Substantia nigra (tissue), 51 donors: ENCODE measurements at places on chromosomes 7 and 10.
A peak's percentile ranks its signal among the peaks of the same experiment; 100 is the strongest.

GRCh38 chr7:127226685-127227374 is 25.9 kb downstream of the GRM8 start:
- DNase-seq = no peak

DNA sequence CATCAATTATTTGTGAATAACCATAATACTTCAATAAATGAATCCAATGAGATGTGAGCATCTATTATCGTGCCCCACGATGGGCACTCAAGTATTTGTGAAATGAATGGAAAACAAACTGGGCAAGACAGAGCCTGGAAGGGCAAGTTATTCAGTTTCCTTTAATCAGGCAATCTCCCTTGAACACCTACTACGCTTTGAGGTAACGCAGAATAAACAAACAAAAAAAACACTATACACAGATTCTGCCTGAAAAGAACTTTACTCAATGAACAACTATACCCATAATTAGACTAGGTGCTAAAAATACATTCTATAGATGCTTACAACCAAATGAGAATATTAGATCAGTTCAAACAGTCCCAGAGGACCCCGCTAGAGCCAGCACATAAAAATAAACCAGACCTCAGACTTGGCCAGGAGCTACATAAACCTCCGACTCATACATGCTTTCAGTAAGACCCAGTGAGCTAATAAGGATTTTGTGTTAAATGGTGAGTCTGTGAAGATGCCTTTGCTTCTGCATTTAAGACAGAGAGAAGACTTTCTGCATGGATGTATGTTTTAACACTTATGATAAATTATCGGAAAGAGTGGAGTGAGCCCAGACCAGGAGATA is 121.3 kb downstream of the MPP7 start:
- DNase-seq = no peak

DNA sequence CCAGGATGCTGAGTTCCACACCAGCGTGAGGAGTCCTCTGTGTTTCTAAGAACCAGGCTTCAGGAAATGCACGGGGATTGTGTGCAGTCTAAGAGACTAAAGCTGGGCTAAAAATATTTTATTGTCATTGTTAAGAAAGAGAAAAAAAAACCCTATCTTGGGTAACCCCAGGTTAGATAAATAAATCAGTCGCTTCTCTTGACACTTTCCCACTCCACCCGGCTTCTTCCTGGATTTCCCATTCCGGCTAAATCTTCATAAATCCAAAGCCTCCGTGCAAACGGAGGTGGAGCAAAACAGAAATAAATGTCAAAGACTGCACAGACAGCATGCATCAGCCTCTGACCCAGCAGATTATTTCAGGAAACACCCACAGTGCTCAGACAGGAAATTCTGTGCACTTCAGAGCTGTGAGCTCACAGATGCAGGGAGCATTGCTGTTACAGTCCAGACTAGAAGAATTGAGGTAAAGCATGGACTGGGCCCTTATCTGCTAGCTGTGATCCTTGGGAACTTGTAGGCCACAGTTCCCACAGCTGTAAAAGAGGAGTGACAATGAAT is 44.8 kb upstream of the GRID1 start:
- DNase-seq = peak; percentile 7

DNA sequence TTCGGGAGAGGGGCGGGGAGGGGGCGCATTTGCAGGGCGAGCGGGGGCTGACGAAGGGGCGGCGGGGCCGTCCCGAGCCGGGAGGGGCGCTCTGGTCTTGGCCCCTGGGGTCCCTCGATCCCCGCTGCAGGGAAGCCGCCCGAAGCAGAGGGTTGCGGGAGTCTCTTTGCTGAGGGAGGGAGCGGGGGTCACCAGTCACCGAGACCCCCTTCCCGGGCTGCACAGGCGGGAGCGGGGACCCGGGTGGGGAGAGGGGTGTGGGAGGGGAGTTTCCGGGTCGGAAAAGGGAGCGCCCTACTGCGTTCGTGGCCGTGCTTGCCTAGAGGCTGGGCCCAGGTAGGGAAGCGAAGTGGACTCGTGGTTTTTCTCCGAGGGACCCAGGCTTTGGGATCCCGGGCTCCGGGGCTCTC is 422 bp downstream of the AP1S1 start:
- no peak for DNase-seq

- no peak for DNase-seq
Measured at GRCh38 chr10:17335065-17335464, 107.0 kb downstream of the VIM start.

- no peak for DNase-seq
Measured at GRCh38 chr10:13491747-13492360, 37.0 kb downstream of the BEND7 start.

DNA sequence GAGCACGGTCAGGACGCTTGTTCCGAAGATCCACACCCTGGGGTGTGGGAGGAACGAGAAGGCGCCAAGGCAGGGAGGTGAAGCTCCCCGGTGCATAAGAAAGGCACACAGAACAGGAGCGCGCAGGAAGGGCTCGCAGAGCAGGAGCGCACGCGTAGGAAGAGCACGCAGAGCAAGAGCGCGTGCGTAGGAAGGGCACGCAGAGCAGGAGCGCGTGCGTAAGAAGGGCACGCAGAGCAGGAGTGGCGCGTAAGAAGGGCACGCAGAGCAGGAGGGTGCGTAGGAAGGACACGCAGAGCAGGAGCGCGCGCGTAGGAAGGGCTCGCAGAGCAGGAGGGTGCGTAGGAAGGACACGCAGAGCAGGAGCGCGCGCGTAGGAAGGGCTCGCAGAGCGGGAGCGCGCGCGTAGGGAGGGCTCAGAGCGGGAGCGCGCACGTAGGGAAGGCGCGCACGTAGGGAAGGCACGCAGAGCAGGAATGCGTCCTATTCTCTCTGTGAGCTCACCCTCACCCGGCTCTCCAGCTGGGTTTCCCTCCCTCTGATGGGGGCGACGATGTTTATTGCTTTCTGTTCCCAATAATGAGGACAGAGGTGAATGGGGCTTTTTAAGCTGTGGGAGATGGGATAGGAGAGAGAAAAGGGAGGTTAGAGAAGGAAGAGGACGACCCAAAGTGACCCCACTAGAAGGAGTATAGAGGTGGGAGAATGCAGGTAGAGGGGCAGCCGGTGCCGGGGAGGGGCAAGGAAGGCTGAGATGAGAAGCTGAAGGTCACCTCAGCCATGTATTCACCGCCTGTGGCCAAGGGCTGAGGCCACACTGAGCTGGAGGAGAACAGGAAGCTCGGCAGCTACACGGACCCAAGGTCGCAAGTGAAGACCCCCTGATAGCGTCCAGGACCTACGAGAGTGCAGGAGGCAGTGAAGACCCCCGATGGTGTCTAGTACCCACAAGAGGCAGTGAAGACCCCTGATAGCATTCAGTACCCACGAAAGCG is 423.2 kb downstream of the PTPRN2 start:
- DNase-seq = no peak

- no peak for DNase-seq
Measured at GRCh38 chr10:99382176-99382575, 48.2 kb downstream of the GOT1 start.

DNA sequence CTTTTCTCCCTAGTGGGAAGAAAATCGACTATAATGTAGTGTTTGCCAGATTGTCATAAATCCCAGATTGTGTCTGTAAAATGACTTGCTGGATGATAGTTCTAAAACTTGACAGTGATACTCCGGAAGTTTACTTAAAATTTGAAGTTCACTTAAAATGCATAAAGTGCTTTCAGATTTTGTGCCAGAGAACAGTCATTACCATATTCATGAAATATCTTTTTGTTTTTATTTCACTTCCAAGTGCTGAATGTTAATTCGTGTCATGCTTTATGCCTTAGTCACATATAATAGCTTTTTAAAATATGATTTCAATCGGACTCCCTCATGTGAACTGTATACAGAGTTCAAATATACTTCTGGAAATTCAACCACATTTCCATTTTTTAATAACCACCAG is 30.4 kb downstream of the PRPF18 start:
- DNase-seq = no peak

- no peak for DNase-seq
Measured at GRCh38 chr10:30970760-30971460, 60.8 kb downstream of the ZNF438 start.

DNA sequence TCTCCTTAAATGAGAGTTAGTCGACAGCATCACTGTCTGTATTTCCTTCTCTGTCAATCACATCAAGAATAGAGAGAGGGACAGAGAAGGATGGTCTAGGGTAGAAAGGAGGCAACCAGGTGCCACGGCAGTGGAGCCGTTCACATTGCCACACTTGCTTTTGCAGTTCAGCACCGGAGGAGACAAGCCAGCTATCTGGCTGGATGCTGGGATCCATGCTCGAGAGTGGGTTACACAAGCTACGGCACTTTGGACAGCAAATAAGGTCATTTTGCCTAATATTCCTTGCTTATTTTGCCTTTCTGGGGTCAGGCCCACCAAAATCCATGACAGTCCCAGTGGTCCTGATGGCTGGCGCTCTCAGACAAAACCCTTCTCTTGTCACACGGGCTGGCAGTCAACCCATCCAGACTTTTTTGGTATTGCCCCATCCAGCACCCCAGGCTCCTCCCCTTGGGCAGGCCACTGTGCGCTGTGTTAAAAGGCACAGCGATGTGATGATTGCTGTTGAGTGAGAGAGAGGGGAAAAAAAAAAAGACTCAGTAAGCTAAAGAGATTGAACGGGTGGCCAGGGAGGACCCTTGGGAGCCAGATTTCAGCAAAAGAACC is 8.4 kb downstream of the CPA2 start:
- no peak for DNase-seq

DNA sequence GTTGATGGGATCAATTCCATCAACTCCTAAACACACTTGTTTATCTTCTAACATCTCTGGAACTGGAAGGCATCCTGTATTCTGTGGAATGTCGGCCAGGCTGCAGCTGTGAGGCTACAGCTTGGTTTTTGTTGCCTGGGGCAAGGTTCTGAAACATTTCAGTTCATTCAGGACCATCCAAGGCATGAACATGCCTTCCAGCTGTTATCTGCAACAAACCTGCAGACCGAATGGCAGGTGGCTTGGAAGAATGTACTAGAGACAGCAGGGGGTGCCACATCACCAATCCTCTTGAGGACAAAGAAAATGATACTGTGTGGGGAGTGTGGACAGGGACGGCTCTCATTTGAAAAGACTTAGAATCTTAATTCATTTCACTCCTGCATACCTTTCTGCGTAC is 12.4 kb downstream of the PAPOLB start:
- DNase-seq = no peak

- no peak for DNase-seq
Measured at GRCh38 chr7:117087639-117088396, 134.5 kb downstream of the ST7 start.

DNA sequence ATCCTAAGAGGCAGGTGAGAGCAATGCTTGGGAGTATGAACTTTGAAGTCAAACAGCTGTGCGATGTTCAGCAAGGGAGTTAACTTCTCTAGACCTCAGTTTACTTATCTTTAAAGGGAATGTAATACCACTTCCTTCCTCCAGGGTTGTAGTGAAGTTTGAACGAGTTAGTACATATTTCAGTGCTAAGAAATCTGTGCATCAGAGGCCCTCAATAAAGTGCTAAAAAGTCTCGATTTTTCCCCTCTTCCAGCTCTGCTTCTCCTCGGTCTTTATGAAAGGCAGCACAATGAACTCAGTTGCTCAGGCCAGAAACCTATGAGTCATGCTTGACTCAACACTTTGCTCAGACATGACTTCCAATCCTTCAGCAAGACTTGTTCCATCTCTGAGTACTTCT is 418.9 kb downstream of the MDFIC start:
- DNase-seq = no peak

DNA sequence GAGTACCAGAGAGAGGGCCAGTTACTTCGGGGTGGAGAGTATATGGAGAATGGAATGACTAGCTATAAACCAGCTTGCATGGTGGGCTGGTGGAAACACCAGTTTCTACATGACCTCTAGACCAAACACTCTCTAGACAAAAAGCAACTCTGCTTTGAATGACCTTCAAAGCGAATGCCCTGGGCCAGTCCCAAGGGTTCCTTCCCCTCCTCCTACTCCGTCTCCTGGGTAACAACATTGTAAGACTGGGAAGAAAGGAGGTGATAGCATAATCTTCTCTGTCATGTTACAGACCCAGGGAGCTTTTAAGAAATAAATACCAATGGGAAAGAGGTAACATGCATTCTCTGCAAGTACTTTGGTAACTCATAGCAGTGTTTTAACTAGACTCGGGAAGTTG is 7.4 kb downstream of the HK1 start:
- DNase-seq = no peak

DNA sequence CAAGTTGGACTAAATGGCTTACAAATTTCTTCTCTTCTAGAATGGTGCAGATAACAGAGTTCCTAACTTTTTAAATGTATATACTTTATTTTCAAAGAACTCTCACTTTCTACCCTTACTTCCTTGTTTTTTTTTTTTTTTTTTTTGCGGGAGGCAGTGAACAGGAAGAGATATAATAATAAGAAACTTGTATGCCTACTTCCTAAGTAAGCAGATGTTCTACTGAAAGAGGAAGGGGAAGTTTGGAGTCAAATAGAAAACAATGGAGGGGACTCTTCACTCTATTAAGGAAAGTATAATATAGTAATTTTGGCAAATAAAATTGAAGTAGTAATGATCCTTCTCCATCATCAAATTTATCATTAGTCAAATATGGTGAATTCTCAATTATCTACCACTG is 754.0 kb downstream of the KCNMA1 start:
- DNase-seq = no peak

GRCh38 chr7:156816943-156817572 is 75.9 kb downstream of the LMBR1 start:
- no peak for DNase-seq

DNA sequence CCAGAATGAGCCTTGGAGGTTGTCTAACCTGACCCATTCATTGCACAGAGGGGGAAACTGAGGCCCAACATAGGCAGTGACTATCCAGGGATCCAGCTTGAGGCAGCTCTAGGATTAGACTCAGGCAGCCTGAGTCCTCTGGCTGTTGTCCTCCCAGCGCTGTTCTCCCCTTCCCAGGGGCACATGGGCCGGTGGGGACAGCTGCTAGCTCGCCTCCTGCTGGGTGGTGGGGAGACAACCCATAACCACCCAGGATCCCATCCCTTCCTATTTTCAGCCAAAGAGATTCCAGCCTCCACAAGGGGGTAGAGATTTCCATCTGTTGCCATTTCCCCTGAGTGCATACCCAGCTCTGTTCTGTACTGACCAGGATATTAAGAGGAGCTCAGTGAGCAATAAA is 145.1 kb upstream of the GPR26 start:
- DNase-seq = no peak
